ENCODE measurements at places on chromosomes 3 and 15.

- DNase-seq: no peak
Measured at GRCh38 chr3:169403855-169404519, 259.5 kb downstream of the MECOM start.

GRCh38 chr15:42367041-42367440 is 7.7 kb downstream of the CAPN3 start:
- DNase-seq: no peak

DNA sequence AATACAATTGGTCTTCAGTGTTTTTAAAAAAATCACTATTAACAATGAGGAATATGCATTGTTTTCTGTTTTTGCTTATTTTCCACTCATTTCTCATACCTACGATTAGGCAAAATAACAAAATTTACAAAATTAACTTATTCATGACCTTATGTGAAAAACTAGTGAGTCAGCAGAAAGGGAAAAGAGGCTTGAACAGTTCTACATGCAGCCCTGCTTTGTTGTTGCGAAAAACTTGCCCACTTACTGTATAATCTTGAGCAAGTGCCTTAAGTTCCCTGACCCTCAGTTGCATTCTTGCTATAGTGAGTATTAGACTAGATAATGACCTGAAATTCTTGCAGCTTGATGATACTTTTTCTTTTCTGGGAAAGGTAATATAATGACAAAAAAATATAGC is 551.1 kb upstream of the BCHE start:
- no peak for DNase-seq

DNA sequence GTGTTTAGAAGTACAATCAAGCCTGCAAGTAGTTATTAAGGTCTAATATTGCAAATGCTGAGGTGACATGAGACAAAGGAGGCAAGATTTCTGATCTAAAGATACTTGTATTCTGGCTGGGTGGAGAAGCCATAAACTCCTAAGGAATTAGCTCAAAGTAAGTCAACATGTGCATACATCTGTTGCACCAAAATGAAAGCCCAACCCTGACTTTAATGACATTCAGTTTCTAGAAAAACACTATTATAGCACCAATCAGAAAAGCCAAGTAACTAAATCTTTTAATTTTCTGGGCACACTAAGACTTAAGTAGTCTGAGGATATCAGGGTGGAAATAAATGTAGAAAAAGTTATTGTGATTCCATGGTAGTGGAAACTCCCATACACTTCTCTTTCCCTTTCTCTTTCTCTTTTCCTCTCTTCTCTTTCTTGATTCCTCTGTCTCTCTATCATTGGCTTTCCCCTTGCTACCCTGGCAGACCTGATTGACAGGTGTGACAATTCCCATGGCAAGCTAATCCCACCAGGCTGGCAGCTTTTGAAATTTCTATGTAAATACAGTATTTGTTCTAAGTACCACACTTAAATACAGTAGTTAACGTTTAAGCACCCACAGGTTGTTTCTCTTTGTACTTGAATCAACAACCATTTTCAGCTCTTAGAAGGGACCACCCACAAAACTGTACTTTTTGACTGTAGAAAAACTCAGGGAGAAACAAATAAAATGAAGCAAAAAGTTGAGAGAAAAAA is 528.4 kb upstream of the SEMA6D start:
- DNase-seq: no peak

All from CD4-positive, alpha-beta T cell treated with Interleukin-1 beta for 1 hour (primary cell).